ENCODE measurements at places on chromosomes 11 and 22. TPM values are rescaled to one million over a fixed set of nuclear protein-coding genes. Genes with fewer than 3 reads are reported as not detected.

The TOP3B gene
- 17.5 TPM for total RNA-seq

The BACE1 gene
- total RNA-seq, result 7.8 TPM

The TH gene
- total RNA-seq, result 0.76 TPM

The F2 gene
- 0.11 TPM for total RNA-seq

Measured in hair follicular keratinocyte (primary cell).